ENCODE measurements at places on chromosomes 16 and 17.

- DNase-seq = no peak
Measured at GRCh38 chr17:66335797-66336196, 33.4 kb downstream of the PRKCA start.

DNA sequence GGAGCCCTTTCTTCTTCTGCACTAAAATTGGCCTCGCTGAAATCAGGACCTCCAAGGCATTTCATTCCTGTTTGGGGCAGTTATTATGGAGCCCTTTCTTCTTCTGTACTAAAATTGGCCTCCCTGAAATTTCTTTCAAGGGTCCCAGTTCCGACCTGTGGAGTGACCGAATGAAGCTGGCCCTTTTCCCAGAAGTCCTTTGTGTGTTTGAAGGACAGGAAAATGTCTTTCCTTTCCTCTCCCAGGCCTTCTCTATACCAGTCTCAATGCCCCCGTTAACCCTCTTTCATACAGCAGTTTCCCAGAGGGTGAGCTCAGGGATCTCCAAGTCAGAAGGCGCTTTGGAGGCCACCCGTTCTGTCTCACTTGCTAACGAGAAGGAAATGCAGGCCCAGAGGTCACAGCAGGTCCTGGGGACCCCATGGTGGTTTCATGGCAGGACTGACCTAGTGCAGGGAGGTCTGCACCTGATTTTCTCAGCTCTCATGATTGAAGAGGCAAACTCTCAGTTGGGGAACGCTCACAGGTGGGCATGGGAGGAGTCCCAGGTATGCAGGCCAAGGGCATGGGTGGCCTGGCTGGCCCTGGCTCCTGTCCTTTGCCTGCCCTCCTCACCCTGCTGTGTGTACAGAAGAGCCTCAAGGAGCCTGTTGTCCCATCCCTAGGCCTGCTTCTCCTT lies 37.1 kb upstream of the DOC2B start:
- DNase-seq = no peak

DNA sequence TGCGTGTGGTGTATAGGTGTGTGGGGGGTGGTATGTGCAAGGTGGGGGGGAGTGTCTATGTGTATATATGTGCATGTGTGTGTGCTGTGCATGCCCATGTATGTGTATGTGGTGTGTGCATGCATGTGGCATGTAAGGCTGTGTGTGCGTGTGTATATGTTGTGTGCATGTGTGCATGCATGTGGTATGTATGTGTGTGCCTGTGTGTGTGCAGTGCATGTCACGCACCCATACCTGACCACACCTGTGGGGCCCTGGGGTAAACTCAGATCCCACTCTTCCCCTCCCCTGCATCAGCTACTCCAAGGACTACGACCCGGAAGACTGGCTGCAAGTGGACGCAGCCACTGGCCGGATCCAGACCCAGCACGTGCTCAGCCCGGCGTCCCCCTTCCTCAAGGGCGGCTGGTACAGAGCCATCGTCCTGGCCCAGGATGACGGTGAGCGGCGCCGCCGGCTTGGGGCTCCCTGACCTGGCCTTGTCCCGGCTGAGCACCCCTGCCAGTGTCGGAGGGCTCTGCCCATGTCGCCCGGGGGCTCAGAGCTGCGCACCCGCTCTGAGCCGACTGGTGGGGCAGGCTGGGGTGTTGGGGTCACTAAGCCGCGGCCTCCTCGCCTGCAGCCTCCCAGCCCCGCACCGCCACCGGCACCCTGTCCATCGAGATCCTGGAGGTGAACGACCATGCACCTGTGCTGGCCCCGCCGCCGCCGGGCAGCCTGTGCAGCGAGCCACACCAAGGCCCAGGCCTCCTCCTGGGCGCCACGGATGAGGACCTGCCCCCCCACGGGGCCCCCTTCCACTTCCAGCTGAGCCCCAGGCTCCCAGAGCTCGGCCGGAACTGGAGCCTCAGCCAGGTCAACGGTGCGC lies 9.1 kb downstream of the SLC22A31 start:
- no peak for DNase-seq

- DNase-seq = no peak
Measured at GRCh38 chr17:8593830-8594229, 36.7 kb downstream of the MYH10 start.

DNA sequence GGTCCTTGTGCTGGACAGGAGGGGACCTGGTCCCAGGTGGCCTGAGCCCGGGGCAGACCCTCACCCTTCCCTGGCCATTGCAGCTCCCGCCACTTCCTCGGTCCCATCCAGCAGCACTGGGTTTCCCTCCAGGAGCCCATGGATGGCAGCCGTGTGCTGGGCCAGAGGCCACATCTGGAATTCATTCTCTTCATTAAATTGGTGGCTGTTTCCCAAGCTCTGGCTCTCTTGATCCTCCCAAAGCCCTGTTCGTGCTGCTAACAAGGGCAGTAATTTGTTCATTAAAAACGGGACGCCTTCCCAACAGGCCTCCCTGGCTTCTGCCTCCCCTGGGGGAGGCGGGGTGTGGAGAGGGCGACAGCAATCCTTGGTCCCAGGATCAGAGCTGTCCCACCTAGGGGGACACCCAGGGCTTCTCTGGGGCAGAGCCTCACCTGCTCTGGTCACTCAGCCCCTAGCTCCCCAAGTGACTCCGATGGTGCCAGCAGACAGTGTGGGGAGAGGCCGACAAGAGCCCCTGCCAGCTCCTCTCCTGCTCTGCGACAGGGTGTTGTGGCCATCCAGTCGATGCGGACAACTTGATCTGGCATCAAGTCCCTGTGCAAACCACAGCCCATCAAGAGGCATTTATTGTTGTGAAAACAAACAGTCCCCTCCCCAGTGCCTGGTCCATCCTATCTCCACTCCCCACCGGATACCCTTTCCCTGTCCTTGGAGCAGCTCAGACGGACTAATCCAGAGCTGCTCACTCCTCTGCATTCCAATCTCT lies 44.0 kb downstream of the SDK2 start:
- no peak for DNase-seq

DNA sequence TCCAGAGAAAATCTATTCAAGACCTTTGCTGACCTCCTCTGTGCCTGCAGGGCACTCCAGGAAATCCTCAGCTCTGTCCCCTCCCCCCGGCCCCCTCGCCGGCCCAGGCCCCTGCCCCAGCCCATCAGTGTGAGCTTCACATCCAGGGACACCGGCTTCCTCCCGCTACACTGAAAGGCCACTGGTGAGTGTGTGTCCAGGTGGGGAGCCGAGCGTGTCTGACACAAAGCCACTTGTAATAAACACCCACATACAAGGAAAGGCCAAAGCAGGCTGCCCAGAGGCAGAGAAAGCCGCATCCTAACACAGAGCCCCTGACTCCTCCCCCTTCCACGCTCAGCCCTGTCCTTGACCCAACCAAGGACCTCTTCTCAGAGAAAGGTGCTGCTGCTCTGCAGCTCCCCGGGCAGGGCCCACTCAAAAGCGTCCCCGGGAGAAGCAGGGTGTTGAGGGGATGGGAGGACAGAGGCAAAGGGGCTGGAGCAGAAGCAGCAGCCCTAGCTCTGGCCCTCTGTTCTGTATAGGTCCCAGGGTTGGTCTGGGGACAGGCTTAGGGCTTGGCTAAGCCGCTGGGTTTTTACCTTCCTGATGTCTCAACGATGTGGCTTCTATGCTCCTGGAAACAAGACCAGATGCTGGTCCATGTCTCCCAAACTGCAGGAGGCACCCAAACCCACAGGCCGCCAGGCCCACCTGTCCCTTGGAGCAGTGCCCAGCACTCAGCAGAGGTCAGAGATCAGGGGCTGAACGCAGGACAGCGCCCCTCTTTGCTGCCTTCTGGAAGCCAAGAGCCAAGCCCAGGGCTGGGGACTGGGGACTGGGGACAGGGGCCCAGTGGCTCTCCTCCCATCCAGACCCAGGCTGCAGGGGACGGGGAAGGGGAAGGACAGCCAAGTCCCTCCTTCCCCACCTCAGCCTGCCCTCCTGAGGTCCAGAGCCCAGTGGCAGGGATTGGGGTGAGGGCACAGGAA lies 15.3 kb downstream of the MNT start:
- DNase-seq = no peak

- no peak for DNase-seq
Measured at GRCh38 chr16:58152246-58152868, 23.2 kb upstream of the CFAP20 start.

DNA sequence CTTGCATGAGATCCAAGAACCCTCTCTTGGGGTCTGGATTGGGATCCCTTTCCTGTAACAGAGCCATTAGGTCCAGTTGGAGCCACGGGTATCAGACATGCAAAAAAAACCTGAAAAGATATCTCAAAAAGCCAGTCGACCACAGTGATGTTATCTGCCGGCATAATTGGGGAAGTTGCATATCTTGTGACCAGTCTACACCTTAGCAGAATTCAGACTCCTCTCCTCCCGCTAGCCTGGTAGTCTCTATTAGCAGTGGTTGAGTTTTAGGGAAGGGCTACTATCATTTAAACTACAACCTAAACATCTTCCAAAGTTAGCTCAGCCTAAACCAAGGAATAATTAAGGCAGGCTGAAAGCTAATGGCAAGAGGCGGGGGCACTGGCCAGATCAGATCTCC lies 16.2 kb upstream of the PSMD7 start:
- no peak for DNase-seq

GRCh38 chr16:66359012-66359411 lies 7.5 kb upstream of the CDH5 start:
- DNase-seq = no peak

DNA sequence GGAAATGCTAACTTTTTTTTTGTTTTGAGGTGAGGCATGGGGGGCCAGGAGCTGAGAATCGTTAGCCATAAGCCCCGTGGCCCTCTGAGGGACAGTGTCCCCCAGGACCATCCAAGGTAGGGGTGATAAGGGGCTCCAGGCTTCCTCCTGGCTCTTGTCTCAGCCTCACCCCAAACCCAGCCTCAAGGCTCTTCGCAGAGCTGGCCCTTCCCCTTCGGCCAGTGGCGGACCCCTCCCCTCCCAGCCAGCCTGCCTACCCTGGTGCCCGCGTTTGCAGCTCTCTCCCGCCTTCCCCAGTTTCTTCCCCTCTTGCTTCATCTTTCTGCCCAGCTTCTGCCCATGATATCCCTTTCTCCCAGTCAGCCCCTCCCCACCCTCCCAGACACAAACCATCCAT lies 22.7 kb upstream of the ATP2A3 start:
- no peak for DNase-seq

GRCh38 chr16:78448658-78449271 lies 349.3 kb downstream of the WWOX start:
- no peak for DNase-seq

GRCh38 chr16:4991754-4992153 lies 33.6 kb downstream of the SEC14L5 start:
- no peak for DNase-seq

GRCh38 chr17:82017612-82018151 lies 5.0 kb downstream of the CENPX start:
- no peak for DNase-seq

DNA sequence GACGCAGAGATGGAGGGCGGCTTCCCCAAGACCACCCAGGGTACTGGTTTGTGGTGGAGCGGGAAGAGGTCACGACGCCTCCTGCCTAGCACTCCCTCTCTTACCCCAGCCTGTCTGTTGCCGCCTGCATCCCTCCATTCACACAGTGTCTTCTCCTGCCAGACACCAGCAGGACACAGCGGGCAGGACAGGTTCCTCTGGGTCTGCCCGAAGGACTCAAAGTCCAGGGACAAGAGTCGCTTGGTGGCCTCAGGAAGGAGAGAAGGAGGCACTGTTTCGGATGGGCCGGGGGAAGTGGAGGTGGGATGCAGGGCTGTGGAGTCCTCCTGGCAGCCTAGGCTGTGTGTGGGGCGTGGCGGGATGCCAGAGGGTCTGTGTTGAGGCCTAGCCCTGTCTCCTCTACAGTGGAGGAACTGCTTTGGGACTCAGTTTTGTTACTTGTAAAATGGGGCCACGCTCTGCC lies 19.6 kb upstream of the TNS4 start:
- DNase-seq = no peak

DNA sequence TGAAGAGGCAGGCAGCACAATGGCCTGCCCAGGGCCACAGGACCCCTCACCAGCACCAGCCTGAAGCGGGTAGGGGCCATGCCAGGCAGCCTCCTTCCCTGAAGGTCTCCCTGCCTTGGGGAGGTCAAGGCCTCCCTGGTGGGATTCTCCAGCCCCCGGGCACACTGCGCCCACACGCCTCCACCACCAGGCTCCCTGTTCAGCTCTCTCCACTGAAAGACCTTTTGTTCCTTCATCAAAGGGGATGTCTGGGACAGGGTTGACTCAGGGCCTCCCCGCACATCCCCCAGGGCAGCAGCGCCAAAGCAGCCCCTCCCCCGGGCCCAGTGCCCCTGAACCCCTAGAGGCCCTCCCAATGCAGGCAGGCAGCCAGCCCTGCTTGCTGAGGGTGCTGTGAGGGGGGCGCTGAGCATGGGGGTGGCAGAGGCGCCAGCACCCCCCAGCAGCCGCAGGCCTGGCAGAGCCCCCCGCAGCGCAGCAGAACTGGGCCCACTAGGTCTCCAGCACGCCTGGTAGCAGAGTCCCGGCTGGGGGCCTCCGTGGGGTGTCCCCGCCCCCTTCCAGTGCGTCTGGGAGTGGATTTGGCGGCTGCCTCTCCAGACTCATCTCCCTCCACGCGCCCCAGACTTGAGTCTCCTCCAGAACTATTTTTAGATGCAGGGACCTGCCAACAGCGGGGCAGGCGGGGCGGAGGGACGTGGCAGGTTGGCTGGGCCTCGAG lies 13.1 kb downstream of the BCAR1 start:
- DNase-seq = no peak

DNA sequence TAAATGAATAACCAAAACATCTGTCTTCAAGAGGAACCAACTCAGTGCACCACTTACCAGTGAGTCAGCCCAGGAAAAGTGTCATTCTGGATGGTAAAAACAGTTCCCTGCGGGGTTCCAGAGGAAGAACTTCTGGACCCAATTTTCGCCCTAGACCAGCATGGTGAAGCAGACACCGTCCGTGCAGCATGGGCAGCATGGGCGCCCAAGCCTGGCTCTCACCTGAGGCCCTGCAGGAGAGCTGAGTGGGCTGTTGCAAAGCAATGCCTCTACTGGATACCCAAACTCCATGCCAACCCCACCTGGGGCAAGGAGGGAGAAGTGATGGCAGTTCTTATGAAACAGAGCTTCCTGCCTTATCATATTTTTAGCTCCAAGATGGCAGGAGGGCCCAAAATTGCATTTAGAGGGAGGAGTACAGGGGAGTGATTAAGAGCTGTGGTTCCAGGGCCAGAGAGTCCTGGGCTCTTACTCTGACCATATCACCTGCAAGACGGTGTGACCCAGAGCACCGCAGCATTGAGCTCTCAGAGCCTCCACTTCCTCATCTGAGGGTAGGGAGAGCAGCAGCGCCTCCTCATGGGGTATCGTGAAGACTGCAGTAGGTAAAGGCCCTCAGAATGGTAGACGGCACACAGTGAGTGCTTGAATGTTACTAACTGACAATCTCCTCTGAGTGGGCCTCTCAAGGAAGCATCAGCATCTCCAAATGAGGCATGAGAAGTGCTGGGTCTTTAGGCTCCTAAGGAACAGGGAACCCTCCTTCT lies 16.6 kb upstream of the INPP5K start:
- no peak for DNase-seq

DNA sequence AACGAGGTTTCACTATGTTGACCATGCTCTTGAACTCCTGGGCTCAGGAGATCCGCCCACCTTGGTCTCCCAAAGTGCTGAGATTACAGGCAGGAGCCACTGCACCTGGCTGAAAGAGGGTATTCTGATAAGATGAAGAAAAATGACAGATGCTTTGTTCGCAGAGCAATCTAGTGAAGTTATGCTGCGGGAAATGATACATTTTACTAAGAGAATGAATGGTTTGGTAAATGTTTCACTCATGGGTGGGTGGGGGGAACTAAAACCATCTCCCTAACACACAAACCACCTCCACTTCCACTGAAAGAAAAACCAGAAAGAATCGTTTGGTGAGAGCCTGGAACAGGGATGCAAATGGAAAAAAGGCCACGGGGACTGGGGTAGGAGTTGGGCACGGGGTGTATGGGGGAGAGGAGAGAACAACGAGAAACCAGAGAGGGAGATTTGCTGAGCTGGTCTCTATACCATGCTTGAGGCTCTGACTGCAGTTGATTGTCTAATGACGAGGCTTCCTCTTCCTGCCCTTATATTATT lies 19.0 kb upstream of the XYLT2 start:
- no peak for DNase-seq
